ENCODE measurements at places on chromosomes 5 and 9. TPM values are rescaled to one million over a fixed set of nuclear protein-coding genes. Genes with fewer than 3 reads are reported as not detected.

DNA sequence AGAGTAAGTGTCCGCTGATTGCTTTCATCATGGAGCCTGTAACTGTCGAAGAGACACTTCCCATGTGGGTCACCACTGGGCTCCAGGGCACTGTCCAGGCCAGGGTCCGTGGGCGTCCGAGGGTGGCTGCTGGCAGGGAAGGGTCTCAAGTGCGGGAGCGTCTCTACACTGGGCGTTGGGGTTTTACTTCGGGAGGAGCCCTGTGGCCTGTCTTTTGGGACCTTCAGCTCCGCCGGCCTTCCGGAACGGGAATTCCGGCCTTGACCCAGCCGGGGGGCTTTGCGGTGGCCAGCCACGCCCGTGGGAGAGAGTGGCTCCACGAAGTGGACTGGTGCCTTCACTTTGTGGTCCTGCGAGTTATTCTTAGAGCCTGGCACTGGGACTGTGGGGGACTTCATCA lies 86.2 kb downstream of the CAMSAP1 start:
- DNase-seq = no peak
- H3K4me1 ChIP-seq = no peaks in the 10 kb centered on the region
- no peak overlapping the region for H3K4me3 ChIP-seq
- no peaks in the 10 kb centered on the region for H3K27me3 ChIP-seq
- H3K27ac ChIP-seq = no peak overlapping the region

DNA sequence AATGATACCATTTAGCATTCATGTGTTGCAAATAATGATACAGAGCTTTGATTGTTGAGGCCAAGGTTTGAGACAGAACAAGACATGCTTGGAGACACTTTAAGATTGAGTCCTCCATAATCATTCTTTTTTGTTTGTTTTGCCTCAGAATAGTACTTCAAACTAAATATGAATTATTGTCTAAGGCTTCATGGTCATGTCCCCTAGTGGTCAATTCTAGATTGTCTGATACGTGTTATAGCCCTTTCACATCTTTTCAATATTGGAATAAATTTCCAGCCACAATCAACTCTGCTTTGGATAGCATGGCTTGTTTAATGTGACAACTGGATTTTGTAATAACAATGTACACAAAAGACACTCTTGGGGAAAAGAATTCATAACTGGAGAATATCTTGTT lies 64.2 kb downstream of the PRLR start:
- no peak for DNase-seq
- H3K27ac ChIP-seq = no peak overlapping the region
- no peak overlapping the region for H3K4me3 ChIP-seq
- no peaks in the 10 kb centered on the region for H3K27me3 ChIP-seq

DNA sequence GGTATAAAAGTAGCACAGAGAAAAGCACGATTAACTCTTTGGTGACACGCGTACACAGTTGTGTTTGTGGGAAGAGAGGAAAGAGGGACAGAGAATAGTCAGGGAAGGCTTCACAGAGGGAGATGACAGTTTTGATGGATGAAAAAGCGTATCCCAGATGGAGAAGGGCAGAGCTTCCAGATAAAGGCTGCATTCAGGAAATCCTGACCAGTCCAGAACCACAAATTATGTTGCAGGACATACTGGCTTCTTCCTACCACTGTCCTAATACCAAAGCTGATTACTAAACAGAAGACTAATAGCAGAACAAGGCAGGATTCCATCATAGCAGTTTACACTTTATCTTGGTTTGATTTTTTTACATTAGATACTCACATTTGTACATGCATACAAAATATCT lies 34.5 kb downstream of the SLC31A2 start:
- no peak for DNase-seq
- peak overlapping the region; percentile 4 for H3K27ac ChIP-seq
- H3K4me3 ChIP-seq = no peak overlapping the region
- peaks cover 55% of the 10 kb centered on the region for H3K36me3 ChIP-seq

- H3K27me3 ChIP-seq = no peaks in the 10 kb centered on the region
- no peaks in the 10 kb centered on the region for H3K4me1 ChIP-seq
- DNase-seq = no peak
- no peaks in the 10 kb centered on the region for H3K36me3 ChIP-seq
- H3K27ac ChIP-seq = no peak overlapping the region
Measured at GRCh38 chr5:99721506-99721905, 792.7 kb upstream of the CHD1 start.

GRCh38 chr5:100600298-100600994 lies 65.3 kb downstream of the FAM174A start:
- DNase-seq = no peak
- H3K4me1 ChIP-seq = no peaks in the 10 kb centered on the region
- no peak overlapping the region for H3K4me3 ChIP-seq
- H3K27me3 ChIP-seq = peaks cover 12% of the 10 kb centered on the region
- no peaks in the 10 kb centered on the region for H3K36me3 ChIP-seq

Gene KLHL3
- 1.2 TPM for total RNA-seq

Gene SAXO1
- total RNA-seq = not detected

GRCh38 chr9:100090880-100091279 lies 7.9 kb downstream of the ERP44 start:
- no peak for DNase-seq
- H3K4me1 ChIP-seq = peaks cover 40% of the 10 kb centered on the region
- no peak overlapping the region for H3K27ac ChIP-seq
- no peak overlapping the region for H3K4me3 ChIP-seq

GRCh38 chr5:52419357-52419756 lies 368.4 kb upstream of the ITGA1 start:
- peaks cover 3% of the 10 kb centered on the region for H3K27me3 ChIP-seq
- no peak for DNase-seq
- H3K27ac ChIP-seq = no peak overlapping the region
- H3K4me3 ChIP-seq = no peak overlapping the region
- H3K36me3 ChIP-seq = no peaks in the 10 kb centered on the region
- no peaks in the 10 kb centered on the region for H3K4me1 ChIP-seq

- H3K27me3 ChIP-seq = no peaks in the 10 kb centered on the region
- no peaks in the 10 kb centered on the region for H3K4me1 ChIP-seq
- no peaks in the 10 kb centered on the region for H3K36me3 ChIP-seq
Measured at GRCh38 chr9:30913331-30913730, 1471.1 kb upstream of the ACO1 start.

- no peaks in the 10 kb centered on the region for H3K36me3 ChIP-seq
- no peaks in the 10 kb centered on the region for H3K27me3 ChIP-seq
- no peak for DNase-seq
- H3K4me1 ChIP-seq = no peaks in the 10 kb centered on the region
- H3K4me3 ChIP-seq = no peak overlapping the region
- no peak overlapping the region for H3K27ac ChIP-seq
Measured at GRCh38 chr5:21419383-21419782, 1431.4 kb upstream of the CDH18 start.

Gene SPINK1
- not detected for total RNA-seq

Gene FAM114A2
- total RNA-seq = 28.3 TPM

Gene CREBRF
- total RNA-seq = 9.2 TPM

Gene PCDHB12
- not detected for total RNA-seq

DNA sequence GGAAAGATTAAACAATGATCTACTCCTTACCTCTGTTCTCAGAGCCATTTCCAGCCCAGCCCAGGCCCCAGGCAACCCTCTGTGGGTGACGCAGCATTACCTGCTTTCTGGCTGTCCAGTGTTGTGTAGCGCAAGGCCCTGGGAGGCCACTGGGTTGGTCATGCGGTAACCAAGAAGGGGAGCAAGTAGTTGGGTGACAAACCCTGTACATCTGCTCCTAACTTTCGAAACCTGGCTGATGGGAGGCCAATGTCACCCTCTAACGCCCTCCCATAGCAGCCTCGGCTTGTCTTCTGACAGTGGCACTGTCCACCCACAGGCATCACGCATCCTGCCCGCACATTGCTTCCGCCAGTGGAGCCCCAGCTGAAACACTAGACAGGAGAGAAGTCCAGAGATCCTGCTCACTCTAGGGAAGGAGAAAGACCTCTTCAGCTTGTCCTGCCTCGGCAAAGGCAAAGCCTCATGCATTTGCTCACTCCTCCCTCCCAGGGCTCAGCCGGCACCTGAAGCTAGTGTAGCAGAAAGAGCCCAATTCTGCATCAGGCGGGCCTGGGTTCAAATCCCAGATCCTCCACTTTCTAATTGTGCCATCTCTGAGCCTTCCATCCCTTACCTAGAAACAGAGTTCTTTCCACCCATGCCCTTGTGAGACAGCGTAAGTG lies 94.6 kb downstream of the ADAMTS2 start:
- H3K36me3 ChIP-seq = no peaks in the 10 kb centered on the region
- H3K4me1 ChIP-seq = no peaks in the 10 kb centered on the region

Gene LHX3
- total RNA-seq = not detected

Gene ADGRD2
- total RNA-seq = not detected

DNA sequence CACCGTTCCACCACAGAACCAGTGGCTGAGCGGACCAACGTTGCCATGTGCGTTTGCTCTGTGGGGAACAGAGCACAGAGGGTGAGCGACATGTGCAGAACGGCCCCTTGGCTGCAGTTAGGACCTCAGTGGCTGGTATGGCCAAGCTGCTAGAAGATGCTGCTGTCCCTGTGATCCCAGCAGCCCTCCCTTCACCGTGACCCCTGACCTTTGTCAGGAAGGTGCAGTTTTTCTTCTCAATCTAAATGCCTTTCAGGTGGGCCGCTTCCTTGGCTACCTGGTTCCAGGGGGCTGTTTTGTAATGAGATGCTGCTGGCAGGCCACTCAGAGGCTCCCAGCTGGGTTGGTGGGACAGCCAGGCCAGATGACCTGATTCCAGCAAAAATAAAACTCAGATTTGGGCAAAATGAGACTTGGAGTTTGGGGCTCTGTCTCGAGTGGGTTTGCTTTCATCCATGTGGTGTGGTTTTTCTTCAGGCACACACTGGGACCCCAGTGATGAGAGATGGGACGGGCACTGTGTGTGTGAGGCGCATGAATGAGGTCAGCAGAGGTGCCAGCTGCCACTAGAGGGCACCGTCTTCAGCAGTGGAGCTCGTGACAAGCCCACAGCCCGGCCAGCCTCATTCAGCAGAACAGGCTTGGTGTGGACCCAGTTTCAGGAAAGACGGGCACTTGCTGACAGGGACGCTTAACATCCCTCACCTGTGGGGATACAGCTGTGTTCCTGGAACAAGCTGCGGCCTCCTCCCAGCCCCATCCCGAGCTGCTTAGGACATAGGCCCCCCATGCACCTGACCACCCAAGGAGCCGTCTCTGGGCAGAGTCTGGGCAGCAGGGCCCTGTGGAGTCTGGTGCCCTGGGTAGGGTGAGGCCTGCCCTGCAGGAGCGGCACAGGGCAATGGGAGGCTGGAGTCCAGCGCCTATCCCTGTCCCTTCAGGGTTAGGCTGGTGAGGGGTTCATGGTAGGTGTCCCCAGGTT lies 4.1 kb downstream of the MRPS2 start:
- no peak overlapping the region for H3K27ac ChIP-seq
- peaks cover 13% of the 10 kb centered on the region for H3K4me1 ChIP-seq
- no peak overlapping the region for H3K4me3 ChIP-seq
- peaks cover 16% of the 10 kb centered on the region for H3K36me3 ChIP-seq

DNA sequence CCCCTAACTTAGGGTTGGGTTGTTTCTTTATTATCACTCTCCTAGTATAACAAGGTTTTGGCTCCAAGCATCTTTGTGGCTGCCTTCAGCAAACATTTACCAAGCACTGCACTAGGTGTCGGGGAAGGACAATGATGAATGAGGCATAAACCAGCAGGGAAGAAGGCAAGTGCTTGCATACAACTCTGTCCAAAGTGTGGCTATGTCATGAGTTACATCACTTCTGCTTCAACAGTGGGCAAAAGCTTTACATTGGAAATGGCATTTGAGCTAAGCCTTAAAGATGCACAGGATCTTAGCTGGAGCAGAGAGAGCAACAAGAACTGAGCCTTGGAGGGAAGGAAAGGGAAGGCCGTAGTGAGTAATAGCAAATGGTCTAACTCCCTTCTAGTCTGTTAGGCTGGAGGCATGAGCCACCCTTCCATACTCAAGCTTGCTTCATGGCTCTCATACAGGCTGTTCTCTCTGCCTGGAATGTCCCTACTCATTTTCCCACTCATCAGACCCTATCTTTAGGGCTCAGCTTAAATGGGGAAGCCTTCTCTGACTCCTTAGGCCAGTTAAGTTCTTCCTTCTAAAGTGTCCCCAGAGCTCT lies 121.8 kb downstream of the SEMA6A start:
- H3K36me3 ChIP-seq = no peaks in the 10 kb centered on the region
- no peak overlapping the region for H3K27ac ChIP-seq
- peaks cover 3% of the 10 kb centered on the region for H3K27me3 ChIP-seq
- H3K4me1 ChIP-seq = peaks cover 6% of the 10 kb centered on the region

GRCh38 chr5:35771300-35771699 lies 85.4 kb upstream of the IL7R start:
- peaks cover 22% of the 10 kb centered on the region for H3K4me1 ChIP-seq
- no peak overlapping the region for H3K27ac ChIP-seq
- H3K27me3 ChIP-seq = peaks cover 3% of the 10 kb centered on the region
- no peak for DNase-seq

DNA sequence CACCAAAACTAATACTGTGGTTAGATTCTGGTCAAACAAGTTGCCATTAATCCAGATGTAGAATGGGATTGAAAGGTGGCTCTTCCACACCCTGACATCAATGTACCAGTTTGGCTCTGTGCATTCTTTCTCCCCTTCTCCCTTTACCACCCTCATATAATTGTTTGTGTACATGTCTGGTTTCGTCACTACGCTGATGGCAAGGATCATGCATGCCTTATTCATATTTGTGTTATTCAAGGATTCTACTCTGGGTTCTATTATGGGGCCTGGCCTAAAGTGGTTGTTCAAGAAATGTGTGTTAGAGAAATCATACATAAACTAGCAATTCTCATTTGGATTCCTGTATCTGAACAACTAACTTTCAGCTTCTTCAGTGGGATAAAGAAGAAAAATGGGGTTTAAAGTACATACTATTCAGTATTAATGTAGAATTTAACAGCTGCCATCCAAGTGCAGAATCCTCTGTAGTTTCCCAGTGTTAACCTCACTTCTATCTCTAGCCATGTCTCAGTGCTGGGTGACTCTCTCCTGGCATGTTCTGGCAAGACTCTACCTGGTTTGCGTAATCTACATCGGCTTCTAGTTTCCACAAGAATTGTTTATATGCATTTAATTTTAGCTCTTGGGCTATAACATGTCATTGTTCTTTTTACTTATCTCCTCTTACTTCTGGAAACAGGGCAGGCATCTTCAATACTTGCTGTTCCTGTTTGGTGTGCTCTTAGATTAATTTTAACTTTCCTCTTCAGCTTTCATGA lies 27.9 kb upstream of the CDKN2B start:
- peaks cover 41% of the 10 kb centered on the region for H3K4me1 ChIP-seq
- peaks cover 30% of the 10 kb centered on the region for H3K27me3 ChIP-seq
- H3K4me3 ChIP-seq = no peak overlapping the region
- no peak overlapping the region for H3K27ac ChIP-seq
- DNase-seq = no peak

DNA sequence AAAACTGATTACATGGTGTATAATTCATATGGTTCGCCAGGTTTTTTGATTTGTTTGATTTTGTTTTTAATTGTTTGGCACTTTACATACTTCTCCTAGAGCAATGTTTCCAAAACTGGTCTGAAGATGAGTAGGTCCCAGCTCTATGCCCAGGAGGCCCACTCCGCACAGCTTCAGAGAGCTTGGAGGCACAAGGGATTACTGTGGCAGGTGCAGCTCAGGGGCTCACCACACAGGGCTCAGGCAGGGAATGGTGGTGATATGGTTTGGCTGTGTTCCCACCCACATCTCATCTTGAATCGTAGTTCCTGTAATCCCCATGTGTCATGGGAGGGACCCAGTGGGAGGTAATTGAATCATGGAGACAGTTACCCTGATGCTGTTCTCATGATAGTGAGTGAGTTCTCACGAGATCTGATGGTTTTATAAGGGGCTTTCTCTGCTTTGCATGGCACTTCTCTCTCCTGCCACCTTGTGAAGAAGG lies 296.6 kb downstream of the MED10 start:
- H3K4me3 ChIP-seq = no peak overlapping the region
- H3K36me3 ChIP-seq = no peaks in the 10 kb centered on the region
- DNase-seq = no peak
- H3K27me3 ChIP-seq = no peaks in the 10 kb centered on the region
- H3K4me1 ChIP-seq = no peaks in the 10 kb centered on the region

Gene IFNA4
- not detected for total RNA-seq
